ENCODE measurements at places on chromosomes 6 and 20.
A peak's percentile ranks its signal among the peaks of the same experiment; 100 is the strongest.

DNA sequence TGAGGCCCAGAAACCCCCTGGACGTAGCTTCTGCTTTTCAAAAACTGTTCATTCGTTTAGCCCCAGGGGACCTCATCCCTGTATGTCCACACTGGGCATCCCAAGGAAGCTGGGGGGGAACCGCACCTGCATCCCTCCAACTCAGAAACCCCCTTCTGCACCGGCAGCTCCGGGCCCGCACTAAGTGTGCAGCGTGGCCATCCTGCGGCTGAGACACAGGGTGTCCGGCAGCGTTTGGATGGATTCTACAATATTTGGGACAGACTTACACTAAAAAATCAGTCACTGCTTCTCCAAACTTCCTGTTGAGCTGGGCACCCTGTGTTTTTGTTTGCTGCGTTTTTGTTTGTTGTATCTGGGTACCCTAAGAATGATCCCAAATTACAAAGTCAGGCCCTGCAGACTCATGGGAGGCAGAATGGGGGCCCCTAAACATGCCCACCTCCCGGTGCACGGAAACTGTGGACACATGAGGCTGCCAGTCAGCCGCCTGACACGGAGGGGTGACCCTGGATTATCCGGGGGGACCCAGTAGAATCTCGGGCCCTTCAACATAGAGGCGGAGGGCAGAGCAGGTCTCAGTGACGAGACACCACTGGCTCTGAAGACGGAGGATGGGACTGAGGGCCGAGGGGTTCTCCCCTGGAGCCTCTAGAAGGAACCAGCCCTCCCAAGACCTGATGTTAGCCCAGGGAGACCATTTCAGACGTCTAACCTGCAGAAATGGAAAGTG, 88.2 kb upstream of the BHLHE23 start:
- DNase-seq: no peak

- peak; percentile 71 for DNase-seq
Measured at GRCh38 chr6:25788305-25788922, 33.9 kb downstream of the SLC17A4 start.

DNA sequence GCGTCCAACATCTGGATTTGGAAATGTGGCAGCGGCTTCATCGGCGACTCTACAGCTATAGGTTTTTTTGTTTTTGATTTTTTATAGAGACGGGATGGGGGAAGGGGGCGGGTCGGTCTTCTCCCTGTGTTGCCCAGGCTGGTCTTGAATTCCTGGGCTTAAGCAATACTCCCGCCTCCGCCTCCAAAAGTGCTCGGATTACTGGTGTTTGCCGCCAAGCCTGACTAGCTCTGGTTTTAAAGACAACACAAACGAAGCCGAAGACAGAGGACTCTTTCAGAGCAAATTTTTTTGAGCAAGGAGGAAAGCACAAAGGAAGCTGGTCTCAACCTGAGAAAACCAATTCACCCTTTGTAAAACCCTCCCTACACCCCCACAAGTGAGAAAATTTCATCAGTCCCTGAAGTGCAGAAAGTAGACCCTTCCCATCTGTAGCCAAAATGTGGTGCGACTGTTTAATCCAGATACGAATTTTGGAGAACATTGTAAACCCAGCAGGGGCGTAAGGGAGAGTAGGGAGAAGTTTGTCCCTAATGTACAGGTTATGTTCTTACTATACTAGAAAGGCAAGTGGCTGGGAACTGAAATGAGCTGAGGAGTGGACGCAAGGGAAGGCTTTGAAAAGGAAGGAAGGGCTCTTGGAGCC, 185.9 kb downstream of the TRIM27 start:
- no peak for DNase-seq

DNA sequence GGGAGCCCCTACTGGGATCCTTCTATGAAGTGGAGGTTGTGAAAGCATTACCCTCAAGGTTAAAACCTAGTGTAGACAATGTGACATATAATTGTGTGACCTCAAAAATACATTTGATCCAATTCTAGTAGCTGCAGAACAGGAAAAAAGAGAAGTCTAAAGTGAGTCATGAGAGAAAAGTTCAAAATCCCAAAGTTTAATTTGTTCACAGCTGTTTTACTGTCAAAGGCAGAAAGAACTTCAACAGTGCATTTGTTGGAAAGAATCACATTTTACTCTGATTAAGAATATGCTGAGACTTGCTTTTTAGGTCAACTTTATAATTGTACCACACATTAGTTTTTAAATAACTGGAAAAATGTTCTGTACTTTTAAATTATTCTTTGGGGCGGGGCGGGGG, 1027.4 kb upstream of the FLRT3 start:
- no peak for DNase-seq

GRCh38 chr6:151263967-151264366, 24.2 kb downstream of the AKAP12 start:
- DNase-seq: no peak

DNA sequence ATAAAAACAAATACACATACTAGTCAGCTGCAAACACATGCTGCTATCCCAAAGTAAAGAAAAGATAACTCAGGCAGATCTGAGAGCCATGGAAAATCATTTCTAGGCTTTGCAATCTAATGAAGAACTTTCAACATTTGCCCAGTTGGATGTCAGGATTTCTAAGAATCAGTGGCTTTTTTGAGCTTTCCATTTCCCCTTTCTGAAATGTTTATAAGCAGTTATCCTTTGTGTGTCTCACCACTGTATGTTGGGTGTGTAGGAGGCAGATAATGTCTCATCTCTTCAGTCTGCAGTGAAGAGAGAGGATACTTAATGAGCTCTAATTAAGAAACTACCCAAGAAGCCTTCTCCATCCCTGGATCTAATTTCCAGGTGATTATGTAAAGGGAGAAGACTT, 43.6 kb downstream of the RGS17 start:
- no peak for DNase-seq

GRCh38 chr6:38305995-38306681, 333.6 kb downstream of the BTBD9 start:
- no peak for DNase-seq

GRCh38 chr6:15352845-15353244, 107.0 kb downstream of the JARID2 start:
- DNase-seq: no peak

DNA sequence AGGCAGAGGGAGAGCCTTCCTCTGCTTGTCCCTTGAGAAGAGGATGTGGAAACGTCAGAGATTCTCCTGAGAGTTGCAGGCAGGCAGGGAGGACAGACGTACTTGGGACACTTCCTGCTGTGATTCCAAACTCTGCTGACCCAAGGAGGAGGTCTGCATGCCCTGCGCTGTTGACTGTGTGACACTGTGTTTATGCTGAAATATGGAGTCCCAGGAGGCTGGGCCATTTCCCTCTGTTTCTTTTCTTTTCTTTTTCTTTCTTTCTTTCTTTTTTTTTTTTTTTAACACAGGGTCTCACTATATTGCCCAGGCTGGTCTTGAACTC, 63.5 kb upstream of the BHLHE23 start:
- DNase-seq: no peak

DNA sequence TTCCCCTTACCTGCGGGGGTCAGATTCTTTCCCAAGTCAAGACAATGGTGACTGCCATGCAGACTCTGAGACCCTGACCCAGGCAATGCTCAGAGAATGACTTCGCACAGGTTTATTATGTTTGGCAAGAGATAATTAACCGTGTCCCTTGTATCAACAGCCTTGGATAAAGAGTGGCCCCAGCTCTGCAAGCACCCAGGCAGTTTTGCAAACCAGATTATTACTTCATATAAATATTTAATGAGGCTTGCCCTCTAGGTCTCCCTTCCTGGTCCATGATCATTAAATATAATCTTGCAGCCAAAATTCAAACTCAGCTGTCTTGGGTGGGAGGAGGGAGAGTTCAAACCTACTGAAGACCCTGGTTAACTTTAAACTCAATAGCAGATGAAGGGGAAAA, 156.5 kb downstream of the ANKRD60 start:
- no peak for DNase-seq

DNA sequence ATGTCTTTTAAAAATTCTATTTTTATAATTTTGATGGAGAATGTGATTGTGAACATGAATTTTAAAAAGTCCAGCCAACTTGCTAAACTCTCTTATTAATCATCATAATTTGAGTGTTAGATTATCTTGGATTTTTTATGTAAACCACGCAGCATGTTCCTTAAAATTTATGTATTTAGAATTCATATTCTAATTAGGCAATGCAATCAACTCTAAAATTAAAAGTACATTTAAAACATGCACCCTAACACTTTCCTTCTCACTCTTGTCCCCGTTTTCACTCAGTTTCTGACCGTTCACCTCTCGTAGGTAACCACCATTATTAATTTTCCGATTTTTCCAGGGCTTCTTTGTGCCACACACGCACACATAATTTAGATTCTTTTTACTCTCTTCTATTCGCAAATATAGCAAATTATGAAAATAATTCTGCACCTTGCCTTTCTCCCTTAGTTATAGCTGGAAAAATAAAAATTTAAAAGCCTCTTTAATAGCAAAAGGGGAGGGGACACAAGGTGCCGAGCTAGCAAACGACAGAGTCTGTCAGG, 329 bp upstream of the ZKSCAN3 start:
- no peak for DNase-seq

- DNase-seq: no peak
Measured at GRCh38 chr6:2222275-2222842, 23.0 kb downstream of the GMDS start.

DNA sequence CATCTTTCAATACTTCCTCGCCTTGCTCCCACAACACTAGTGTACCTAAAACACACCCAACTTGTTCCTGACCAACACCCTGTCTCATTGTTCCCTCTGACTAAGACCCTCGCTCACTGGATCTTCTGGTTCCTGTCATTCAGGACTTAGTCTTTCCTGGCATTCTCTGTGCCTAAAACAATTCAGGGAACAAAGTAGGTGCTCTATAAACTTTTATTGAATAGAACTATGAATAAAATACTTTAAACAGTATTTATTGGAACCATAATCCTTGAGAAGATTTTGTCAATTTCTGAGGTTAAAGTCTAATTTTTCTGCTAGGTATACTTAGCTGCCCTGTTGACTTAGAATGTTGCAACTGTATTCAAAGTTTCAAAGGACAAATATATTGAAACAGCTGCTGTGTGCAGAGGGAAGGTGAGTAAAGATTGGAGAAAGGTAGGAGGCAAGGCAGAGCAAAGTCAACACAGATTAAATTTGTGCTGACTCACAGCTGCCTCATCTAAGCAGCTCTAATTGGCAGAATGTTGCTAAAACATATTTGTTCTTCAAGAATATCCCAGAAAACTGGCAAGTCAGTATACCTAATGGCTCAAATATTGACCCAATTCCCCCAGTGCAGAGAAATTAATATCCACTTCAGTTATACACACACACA, 37.6 kb downstream of the GSTA2 start:
- DNase-seq: no peak

DNA sequence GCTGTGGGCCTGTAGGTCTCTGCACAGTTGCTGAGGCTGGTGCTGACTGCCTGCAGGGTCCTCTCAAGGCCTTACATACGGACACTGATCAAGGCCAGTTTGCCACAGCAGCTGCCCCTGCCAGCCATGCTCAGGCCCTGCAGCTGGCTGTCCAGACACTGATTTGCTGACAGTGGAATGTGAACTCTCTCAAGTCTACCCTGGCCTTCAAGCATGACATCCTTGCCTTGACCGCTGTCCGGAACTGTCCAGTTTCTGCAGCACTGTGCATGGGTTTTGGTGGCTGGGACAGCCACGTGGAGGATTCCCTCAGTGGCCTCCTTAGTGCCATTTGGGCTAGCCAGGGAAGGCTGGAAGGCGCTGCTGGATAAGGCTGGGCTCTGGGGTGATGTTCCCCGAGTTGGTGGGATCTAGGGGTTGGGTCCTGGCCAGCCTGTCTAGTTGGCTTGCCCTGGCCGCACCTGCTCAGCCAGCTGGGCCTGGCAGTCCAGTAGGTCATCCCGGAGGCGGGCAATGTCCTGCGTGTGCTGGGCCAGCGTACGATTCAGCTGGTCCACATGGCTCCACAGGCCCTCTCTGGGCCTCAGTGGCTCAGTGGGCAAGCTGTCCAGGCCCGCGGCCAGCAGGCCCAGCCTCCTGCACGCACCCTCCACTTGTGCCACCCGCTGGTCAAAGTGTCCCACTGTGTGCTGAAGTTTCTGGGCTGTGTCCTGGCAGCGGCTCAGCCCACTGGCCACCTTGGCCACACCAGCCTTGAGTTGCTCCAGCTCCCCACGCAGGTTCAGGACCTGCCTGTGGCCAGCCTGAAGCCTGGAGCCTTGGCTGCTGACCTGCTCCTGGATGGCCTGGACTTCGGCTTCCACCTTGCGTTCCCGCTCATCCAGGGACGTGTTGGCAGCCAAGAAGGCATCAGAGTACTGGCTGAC, 5.5 kb downstream of the EMILIN3 start:
- DNase-seq: no peak

- DNase-seq: no peak
Measured at GRCh38 chr6:166052837-166053236, 114.8 kb downstream of the TBXT start.

GRCh38 chr6:3157131-3157933, at the start of gene TUBB2A:
TSS of gene TUBB2A (minus strand) at chr6:3157544. CDS start at chr6:3157463, 81 bp downstream.
- DNase-seq: peak; percentile 88

DNA sequence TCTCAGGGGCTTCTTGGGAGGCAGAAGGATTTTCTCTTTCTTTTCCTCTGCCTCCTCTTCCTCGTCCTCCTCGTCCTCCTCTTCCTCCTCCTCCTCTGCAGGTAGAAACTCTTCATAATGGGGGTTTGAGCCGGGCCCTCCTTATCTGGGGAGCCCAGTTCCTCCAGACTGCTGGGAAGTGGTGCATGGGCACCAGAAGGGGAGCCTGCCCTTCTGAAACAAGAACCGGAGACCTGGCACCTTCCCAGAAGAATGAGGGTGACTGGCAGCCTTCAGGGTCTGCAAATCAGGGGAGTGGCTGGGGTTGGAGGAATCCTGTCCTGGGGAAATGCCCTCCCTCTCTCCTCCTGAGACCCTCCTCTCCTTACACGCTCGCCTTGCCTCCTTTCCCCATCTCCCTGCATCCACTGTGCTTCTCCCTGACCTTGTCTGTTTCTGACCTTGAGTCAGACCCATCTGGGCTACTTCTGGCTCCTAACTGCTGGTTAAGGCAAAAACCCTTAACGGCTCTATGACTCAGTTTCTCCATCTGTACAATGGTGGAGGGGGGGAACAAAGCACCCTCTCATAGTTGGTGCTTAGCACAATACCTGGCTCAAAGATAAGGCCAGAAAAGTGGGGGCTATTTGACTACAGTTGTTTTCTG, 1.7 kb downstream of the TULP1 start:
- DNase-seq: peak; percentile 65

DNA sequence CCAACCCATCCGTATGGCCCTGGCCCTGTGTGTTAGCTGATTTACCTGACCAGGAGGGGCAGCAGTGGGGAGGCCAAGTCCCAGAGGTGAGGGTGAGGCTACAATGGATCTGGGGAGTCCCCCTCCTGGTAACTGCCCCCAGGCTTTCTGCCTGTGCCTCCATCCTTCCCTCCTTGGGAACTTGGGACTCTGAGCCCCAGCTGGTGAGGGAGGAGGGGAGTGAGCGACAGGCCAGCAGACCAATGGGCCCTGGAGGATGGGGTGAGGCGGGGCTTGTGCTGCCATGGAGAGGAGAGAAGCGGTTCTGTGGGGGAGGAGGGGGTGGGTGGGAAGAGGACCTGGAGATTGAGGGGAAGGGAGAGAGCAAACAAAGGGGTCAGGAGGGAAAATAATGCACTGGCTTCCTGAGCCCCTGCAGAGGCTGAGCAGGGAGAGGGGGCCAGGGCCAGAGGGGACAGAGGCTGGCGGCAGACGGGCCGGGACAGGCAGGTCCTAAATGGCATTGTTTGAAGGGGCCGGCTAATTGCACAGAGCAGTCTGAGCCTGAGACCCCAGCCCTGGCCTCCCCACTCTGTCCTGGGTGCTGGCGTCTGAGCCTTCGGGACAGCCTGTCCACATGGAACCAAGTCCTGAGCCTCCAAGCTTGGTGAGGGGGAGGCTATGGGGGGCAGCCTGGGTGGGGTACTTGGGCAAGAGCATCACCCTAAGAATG, 17.5 kb downstream of the DNMT3B start:
- DNase-seq: no peak

GRCh38 chr6:118500130-118501015, 47.7 kb upstream of the PLN start:
- no peak for DNase-seq

Measured in hematopoietic multipotent progenitor cell treated with erythropoietin and hydrocortisone succinate and interleukin-3 and kit ligand, for 4 days (in vitro differentiated cells).